ENCODE measurements at places on chromosomes 16 and 17.

DNA sequence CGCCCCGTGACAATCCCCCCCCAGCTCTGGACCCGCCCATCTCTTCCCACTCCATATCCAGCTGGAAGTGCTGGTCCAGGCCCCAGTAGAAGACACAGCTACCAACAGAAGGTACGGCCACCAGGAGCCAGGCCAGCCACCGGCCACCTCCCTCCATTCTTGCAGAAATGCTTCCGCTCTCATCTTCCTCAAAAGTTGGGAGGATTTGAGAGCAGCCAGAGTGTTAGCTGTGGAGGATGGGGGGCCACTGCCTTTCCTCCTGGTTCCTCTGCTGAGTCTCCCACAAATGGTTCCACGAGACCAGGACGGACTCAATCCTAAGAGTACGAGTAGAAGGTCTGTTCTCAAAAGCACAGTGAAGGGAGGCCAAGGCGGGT is 78.3 kb downstream of the GAS7 start:
- DNase-seq = no peak

GRCh38 chr16:86756882-86757703 is 178.7 kb downstream of the FOXL1 start:
- no peak for DNase-seq

- DNase-seq = no peak
Measured at GRCh38 chr17:49676276-49676868, 1.5 kb downstream of the SPOP start.

- no peak for DNase-seq
Measured at GRCh38 chr16:67166598-67167168, 2.1 kb downstream of the HSF4 start.

GRCh38 chr17:31251105-31251969 is 45.7 kb downstream of the OMG start:
- no peak for DNase-seq

DNA sequence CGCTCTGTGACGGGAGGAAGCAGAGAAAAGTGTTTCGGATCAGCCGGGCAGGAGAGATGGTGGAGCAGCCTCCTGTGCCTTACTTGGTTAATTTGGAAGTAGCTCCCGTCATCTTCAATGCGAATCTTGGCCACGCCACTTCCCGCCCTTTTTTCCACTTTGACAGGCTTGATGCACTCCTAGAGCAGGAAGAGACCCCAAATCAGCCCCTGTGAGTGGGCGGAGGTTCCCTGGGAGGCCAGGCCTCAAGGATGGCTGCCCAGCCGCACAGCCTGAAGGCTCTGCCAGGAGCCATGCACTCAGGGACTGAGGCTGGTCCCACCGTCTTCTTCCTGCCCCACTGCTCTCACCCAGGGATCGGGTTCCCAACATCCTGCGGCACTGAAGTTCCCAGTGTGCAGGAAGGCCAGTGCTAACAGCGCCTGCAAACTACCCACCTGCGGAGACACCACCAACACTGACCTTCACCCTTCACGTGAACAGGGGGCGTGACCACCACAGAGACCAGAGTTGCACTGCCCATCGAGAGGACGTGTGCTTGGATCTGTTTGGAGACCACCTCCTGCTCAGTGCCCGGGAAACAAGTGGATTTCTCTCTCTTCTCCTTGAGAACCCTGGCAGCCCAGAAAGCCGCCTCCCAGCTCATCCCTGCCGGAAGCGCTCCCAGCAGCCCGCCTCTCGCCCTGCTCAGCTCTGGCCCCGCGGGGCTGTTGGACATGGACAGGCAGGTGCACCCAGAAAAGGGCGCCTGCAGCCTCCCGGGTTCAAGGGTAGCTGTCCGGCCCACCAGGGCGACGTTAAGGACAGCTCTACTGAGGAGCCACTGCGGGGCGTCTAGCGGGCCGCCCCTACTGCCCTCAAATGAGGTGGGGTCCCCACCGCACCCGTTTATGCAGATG is 988 bp downstream of the CIAO3 start:
- no peak for DNase-seq

- DNase-seq = no peak
Measured at GRCh38 chr17:37884516-37884915, 39.7 kb upstream of the TBC1D3K start.

- DNase-seq = no peak
Measured at GRCh38 chr17:55259684-55260111, 5.1 kb upstream of the HLF start.

- no peak for DNase-seq
Measured at GRCh38 chr17:3963237-3964201, 718 bp downstream of the ATP2A3 start.

- no peak for DNase-seq
Measured at GRCh38 chr17:81011951-81012350, 20.3 kb downstream of the CHMP6 start.

- DNase-seq = no peak
Measured at GRCh38 chr16:2846511-2847310, 11.3 kb downstream of the PRSS22 start.

- DNase-seq = no peak
Measured at GRCh38 chr17:49638818-49639217, 39.1 kb downstream of the SPOP start.

DNA sequence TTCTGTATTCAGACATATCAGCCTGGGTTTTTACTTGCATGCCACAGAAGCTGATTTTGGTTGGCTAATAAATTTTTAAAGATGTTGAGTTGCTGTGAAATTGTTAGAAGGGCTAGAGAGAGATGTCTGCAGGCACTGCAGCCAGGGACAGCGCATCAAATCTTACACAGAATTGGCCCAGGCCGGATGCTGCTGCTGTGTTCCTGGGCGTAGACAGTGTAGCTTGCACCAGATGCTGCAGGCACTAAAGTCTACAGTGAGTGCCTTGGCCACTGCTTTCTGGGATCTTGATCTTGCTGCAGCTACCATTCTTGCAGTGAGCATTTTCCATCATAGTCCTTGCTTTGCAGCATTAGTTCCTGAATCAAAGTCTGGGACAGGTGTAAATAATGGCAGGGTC is 169.9 kb downstream of the SPECC1 start:
- no peak for DNase-seq

GRCh38 chr16:19463468-19464315 is 46.0 kb downstream of the TMC5 start:
- no peak for DNase-seq

DNA sequence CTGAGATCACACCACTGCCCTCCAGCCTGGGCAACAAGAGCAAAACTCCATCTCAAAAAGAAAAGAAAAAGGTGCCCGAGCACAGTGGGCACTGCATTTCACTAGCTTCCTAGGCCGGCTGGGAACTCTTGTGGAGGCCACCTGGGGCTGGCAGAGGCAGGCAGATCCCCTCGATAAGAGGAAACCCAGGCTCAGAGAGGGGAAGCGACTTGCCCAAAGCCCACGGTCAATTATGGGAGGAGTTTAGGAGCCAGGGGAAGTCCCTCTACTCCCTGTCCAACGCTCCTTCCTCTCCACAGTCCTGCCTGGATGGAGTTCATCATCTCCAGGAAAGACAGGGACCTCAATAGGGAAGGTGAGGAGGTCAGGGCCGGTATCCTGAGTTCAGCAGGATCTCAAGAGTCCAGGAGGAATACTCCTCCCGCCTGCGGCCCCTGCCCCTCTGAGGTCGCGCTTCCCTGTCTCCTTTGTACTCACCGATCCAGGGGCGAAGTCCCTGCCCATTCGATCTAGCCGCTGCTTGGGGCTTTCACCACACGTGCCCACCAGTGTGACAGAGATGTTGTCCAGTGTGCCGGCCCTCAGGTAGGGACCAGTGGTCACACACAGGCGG is 841 bp downstream of the ALOXE3 start:
- DNase-seq = no peak

DNA sequence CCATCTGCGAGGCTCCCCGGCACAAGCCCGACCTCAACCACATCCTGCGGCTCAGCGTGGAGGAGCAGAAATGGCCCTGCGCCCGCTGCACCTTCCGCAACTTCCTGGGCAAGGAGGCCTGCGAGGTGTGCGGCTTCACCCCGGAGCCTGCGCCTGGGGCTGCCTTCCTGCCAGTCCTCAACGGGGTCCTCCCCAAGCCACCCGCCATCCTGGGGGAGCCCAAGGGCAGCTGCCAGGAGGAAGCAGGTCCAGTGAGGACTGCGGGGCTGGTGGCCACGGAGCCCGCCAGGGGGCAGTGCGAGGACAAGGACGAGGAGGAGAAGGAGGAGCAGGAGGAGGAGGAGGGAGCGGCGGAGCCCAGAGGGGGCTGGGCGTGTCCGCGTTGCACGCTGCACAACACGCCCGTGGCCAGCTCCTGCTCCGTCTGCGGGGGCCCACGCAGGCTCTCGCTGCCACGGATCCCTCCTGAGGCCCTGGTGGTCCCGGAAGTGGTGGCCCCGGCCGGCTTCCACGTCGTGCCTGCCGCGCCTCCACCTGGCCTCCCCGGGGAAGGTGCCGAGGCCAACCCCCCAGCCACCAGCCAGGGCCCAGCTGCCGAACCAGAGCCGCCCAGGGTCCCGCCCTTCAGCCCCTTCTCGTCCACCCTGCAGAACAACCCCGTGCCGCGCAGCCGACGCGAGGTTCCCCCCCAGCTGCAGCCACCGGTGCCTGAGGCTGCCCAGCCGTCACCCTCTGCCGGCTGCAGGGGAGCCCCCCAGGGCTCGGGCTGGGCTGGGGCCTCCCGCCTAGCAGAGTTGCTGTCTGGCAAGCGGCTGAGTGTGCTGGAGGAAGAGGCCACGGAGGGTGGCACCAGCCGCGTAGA is 13.1 kb upstream of the PRR35 start:
- DNase-seq = no peak

DNA sequence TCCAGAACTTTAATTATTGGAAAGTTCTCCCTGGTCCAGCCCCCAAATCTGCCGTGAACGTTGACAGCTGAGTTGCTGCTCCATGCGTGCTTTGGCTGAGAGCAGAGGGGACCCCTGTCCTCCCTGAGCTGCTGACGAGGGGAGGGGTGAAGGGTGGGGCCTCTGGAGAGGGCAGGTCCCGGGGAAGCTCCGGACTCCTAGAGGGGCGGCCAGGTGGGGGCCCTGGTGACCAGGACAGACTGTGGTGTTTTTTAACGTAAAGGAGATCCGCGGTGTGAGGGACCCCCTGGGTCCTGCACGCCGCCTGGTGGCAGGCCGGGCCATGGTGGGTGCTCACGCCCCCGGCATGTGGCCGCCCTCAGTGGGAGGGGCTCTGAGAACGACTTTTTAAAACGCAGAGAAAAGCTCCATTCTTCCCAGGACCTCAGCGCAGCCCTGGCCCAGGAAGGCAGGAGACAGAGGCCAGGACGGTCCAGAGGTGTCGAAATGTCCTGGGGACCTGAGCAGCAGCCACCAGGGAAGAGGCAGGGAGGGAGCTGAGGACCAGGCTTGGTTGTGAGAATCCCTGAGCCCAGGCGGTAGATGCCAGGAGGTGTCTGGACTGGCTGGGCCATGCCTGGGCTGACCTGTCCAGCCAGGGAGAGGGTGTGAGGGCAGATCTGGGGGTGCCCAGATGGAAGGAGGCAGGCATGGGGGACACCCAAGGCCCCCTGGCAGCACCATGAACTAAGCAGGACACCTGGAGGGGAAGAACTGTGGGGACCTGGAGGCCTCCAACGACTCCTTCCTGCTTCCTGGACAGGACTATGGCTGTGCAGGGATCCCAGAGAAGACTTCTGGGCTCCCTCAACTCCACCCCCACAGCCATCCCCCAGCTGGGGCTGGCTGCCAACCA is at the start of gene MC1R:
Gene MC1R, plus strand, starts transcription at position 410 of the 895 bp plus-strand sequence. Its CDS starts 397 bp downstream, at position 807.
- no peak for DNase-seq

DNA sequence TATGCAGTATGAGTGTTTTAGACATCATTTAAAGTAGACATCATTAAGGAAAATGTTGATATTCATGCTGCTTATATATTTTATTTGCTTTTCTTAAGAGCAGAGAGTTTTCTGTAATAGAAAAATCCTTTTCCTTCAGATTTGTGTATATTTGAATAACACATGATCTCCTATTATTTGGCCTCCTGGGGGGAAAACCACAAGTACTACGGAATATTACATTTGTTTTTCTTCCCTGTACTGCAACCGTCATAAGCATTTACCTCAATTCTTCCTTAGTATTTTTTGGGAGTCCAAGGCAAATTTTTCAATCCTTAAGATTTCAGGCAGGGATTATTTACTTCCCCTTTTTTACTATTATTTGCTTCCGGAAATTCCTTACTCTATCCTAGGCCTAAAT is 6.0 kb downstream of the RSPRY1 start:
- no peak for DNase-seq
